ENCODE measurements at places on chromosomes 3 and 15.

DNA sequence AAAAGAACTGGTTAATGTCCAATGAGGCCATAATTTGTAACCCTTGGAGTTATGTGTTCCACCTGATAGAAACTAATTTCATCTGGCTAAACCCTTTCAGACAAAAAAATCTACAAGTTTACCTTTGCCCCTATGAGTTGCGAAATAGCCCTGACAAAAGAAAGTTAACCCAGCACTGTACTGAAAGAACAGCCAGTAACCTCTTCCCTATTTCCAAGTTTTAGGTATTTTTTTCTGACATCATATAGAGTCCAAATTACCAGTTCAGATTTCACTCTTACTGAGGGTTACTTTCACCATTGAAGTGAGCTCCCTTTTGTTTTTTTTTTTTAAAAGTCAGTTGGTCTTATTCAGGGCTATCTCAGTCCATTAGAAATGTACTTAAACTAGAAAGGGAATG is 42.8 kb upstream of the PTPRG start:
- no peak for DNase-seq

- no peak for DNase-seq
Measured at GRCh38 chr3:177842743-177843734, 645.8 kb upstream of the TBL1XR1 start.

- DNase-seq: peak; percentile 99
Measured at GRCh38 chr3:38164952-38165721, at the start of gene OXSR1. Gene OXSR1, plus strand, starts transcription at chr3:38165537. Its CDS starts 340 bp downstream, at chr3:38165877.

DNA sequence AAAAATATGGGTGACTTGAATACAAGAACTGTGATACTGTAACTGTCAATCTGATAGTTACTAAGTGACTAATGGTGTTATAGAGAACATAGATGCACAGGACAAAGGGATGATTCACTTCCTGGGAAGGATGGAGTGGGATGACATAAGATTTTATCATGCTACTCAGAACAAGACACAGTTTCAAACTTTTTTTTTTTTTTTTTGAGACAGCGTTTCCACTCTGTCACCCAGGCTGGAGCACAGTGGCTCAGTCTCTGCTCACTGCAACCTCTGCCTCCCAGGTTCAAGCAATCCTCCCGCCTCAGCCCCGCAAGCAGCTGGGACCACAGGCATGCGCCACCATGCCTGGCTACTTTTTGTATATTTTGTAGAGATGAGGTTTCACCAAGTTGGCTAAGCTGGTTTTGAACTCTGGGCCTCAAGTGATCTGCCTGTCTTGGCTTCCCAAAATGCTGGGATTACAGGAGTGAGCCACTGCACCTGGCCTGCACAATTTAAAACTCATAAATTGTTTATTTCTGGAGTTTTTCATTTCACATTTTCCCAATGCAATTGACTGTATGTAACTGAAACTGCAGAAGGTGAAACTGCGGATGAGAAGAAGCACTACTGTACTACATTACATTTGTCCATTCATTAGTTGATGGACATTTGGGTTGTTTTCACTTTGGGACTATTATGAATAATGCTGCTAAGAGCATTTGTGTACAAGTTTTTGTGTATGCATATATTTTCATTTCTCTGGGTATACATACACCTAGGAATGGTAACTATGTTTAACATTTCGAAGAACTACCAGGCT is 40.6 kb downstream of the ADIPOQ start:
- DNase-seq: peak; percentile 15

GRCh38 chr15:51672155-51672687 is 9.1 kb upstream of the SCG3 start:
- DNase-seq: peak; percentile 71

- DNase-seq: peak; percentile 21
Measured at GRCh38 chr3:41711651-41712050, 250.3 kb downstream of the ULK4 start.

DNA sequence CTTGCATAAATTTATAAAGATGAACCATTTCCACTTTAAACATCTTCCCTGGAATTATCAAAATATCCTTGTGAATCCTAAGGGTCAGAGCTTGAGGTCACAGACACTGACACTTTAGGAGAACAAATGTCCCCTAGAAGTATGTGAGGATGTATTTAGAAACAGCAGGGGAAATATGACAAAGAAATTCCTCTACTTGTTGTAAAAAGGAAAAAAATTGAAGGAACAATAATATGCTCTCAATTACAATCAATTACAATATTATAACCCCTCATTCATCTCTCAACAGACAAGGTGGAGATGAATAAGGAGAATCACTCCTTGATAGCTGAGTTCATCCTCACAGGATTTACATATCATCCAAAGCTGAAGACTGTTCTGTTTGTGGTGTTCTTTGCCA is at the start of gene OR5K3:
Gene OR5K3 (plus strand): TSS at position 301 of the 400 bp plus-strand sequence. CDS start 0 bp downstream, at position 301.
- no peak for DNase-seq
